Tibial artery (tissue), 4 donors: ENCODE measurements at places on chromosomes 5 and 9.

- H3K27me3 ChIP-seq, result peaks cover 7% of the 10 kb centered on the region
- H3K4me1 ChIP-seq, result peaks cover 10% of the 10 kb centered on the region
- DNase-seq, result no peak
Observed at GRCh38 chr5:163410505-163410904, 26.9 kb upstream of the CCNG1 start.

DNA sequence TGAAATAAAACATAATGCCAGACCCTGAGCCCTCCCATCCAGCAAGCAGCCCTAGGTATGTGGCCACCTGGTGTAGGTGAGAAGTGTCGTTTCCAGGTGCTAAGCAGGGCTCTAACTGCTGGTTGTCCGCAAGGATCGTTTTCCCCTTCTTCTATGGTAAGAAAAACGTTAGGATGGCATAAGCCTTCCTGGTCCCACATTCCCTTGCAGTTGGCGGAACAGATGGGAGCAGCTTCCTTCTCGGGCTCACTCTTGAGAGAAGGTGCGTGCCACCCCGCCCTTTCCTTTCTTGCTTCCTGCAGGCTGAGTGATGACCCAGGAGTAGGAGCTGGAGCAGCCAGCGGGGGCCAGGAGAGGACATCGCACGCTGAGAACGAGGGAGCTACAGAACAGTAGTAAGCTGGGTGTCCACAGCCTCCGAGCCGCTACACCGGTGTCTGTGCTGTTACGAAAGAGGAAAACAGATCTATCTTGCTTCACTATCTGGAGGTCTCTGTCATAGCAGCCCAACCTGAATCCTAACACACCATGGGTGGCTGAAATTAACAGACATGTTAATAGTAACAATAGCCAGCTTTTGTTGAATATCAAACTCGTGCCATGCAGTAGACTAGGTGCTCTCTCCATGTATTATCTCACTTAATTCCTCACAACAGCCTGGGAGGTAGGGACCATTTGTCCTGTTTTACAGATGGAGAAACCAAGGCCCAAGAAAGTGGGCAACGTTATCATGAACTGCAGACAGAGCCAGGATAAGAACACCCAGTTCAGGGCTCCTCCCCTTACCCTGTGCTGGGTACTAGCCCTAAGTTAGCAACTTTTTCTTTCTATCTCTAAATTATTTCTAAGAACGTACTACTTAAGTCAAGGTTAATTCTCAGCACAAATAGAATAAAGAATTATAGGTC is 139.8 kb downstream of the COL23A1 start:
- no peak overlapping the region for H3K27ac ChIP-seq
- H3K4me3 ChIP-seq, result no peak overlapping the region
- no peaks in the 10 kb centered on the region for H3K36me3 ChIP-seq
- H3K4me1 ChIP-seq, result no peaks in the 10 kb centered on the region

DNA sequence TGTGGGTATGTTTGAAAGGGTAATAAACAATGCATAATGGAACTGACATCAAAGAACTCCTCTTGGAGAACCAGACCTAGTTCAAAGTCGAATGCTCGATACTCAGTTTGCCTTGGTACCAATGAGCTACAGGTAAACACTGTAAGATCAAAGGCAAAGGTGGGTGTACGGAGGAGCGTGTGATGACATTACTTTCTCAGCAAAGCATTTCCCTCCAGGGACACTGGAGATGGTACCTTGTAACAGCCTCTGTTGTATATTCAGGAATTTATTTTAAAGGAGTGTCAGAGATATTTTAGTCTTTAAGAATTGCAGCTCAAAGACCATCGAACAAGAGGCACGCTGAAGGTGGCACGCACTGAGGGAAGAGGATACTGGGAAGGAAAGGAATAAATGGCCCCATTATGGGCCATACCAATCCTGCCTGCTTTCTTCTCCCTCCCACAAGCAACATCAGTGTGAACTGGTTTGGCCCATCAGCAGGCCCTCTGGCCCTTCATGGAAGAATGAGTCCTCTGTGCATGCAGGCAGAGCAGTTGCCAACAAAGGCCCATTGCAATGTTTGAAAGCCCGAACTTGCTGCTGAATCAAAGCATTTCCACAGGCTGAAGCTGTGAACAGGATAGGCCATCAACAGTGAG is 410.2 kb downstream of the ACTL7B start:
- no peaks in the 10 kb centered on the region for H3K36me3 ChIP-seq
- H3K4me3 ChIP-seq, result no peak overlapping the region
- no peak overlapping the region for H3K27ac ChIP-seq
- peaks cover 12% of the 10 kb centered on the region for H3K4me1 ChIP-seq

DNA sequence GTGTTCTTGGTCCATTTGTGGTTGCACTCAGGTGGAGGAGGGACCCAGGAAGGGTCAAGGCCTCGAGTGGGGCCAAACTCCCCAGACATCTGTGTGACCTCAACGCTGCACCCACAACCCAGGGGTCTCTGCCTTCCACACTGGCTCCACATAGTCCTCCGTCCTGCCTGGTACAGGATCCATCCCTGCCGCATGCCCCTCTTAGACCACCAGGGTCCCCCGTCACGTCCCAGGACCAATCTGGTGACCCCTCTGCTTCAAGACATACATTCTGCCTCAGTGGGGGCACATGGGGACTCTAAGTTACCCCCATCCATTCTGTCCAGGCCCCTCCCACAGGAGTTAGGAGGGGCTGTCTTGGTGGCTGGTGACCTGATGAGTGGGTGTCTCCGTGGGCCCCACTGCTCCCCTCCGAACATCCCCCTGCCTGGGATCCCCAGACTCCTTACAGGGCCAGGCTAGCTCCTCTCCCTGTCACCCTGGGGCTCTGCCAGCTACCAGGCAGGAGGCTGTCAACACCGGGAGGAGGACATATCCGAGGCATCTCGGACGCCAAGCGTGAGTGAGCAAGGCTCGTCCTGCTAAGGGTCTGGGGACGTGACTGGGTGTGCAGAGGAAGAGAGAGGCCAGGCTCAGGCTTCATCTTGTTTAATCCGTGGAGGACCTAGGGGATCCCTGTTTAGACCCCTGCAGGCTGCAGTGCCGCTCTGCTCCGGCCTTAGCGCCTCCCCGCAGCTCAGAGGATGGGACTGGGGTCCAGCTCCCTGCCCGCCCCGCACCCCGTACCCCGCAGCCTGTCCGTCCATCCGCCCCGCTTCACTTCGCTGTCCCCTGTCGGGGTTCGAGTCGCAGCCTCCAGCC is 32.3 kb downstream of the TSPAN17 start:
- H3K4me1 ChIP-seq, result peaks cover 7% of the 10 kb centered on the region
- H3K27ac ChIP-seq, result no peak overlapping the region
- no peak overlapping the region for H3K4me3 ChIP-seq
- H3K27me3 ChIP-seq, result peaks cover 58% of the 10 kb centered on the region
- no peaks in the 10 kb centered on the region for H3K36me3 ChIP-seq
- DNase-seq, result no peak

DNA sequence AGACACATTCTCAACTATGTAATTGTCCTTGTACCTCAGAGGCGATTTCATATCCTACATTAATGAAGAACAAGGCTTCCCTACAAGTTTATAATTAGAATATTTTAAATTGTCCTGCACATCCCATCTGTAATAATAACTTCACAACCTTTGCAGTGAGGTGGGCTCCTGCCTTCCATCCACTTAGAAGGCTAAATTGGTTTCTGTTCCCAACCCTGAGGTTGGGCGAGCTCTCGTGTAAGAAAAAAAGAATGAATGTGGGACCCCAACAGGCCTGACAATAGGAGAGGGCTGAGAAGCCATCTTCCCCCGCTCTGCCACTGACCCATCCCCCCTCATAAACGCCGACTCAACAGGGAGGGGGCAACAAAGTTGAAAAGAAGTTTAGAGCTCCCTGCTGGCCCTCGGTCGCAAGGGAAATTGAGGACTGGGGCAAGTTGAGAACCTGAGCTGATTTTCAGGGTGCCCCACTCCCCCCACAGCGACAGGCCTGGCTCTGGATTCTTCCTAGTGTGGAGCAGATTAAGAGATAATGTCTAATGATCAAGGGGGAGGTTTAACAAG is 9.4 kb downstream of the BARHL1 start:
- H3K4me1 ChIP-seq, result peaks cover 10% of the 10 kb centered on the region
- H3K27ac ChIP-seq, result no peak overlapping the region
- H3K4me3 ChIP-seq, result no peak overlapping the region
- H3K27me3 ChIP-seq, result peaks cover 55% of the 10 kb centered on the region
- DNase-seq, result no peak

DNA sequence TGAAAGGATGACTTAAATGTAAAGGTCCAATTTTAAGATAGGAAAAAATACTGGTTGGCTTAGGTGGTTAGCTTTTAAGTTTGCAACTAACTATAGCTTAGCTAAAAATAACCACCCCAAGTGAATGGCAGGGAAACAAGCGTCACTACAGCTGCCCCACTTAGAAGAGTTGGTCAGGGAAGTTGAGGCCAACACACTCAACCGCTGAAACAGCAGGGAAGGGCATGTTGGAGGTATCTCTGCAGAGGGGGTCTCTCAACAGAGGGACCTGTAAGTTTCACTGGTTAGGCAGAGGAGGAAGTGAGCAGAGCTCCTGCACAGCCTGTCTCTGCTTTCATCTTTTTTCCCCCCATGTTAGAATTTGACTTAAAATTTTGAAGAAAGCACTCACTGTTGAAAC is 75.3 kb downstream of the LHFPL2 start:
- H3K27me3 ChIP-seq, result no peaks in the 10 kb centered on the region
- H3K27ac ChIP-seq, result no peak overlapping the region
- H3K4me1 ChIP-seq, result peaks cover 69% of the 10 kb centered on the region
- no peak for DNase-seq

- H3K4me3 ChIP-seq, result peak overlapping the region; percentile 63
- peak overlapping the region; percentile 89 for H3K27ac ChIP-seq
- H3K36me3 ChIP-seq, result no peaks in the 10 kb centered on the region
- H3K4me1 ChIP-seq, result no peaks in the 10 kb centered on the region
- H3K27me3 ChIP-seq, result no peaks in the 10 kb centered on the region
- DNase-seq, result no peak
Observed at GRCh38 chr5:67004730-67005350, 191.8 kb downstream of the CD180 start.

GRCh38 chr5:35671541-35672295 is 54.1 kb downstream of the SPEF2 start:
- no peaks in the 10 kb centered on the region for H3K27me3 ChIP-seq
- no peaks in the 10 kb centered on the region for H3K4me1 ChIP-seq
- no peak overlapping the region for H3K4me3 ChIP-seq
- H3K27ac ChIP-seq, result no peak overlapping the region
- DNase-seq, result no peak
- H3K36me3 ChIP-seq, result no peaks in the 10 kb centered on the region

DNA sequence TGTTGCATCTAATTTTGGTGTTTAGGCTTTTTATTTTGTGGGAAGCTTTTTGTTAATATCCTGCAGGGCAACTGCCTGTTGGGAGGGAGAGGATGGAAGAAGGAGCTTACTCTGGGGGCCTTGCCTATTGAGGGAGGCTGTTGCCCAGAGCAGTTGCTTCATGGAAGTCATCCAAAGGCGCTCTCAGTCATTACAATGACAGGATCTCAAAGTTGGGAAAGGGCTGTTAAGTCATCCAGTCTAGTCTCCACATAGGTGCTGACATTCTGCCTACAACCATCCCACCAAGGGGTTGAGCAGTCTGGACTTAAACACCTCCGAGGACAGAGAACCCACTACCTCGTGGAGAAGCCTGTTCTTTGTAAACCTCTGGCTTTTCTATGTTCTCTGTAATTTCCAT is 13.2 kb downstream of the SAP30L start:
- no peak for DNase-seq
- H3K27me3 ChIP-seq, result no peaks in the 10 kb centered on the region
- no peaks in the 10 kb centered on the region for H3K4me1 ChIP-seq
- H3K4me3 ChIP-seq, result no peak overlapping the region
- no peak overlapping the region for H3K27ac ChIP-seq
- peaks cover 51% of the 10 kb centered on the region for H3K36me3 ChIP-seq

- peaks cover 15% of the 10 kb centered on the region for H3K27me3 ChIP-seq
- H3K27ac ChIP-seq, result no peak overlapping the region
- no peaks in the 10 kb centered on the region for H3K4me1 ChIP-seq
- no peaks in the 10 kb centered on the region for H3K36me3 ChIP-seq
- H3K4me3 ChIP-seq, result no peak overlapping the region
Observed at GRCh38 chr5:170532935-170533334, 29.1 kb downstream of the KCNIP1 start.

- H3K4me3 ChIP-seq, result peak overlapping the region; percentile 49
- no peak overlapping the region for H3K27ac ChIP-seq
- no peak for DNase-seq
- H3K27me3 ChIP-seq, result no peaks in the 10 kb centered on the region
- H3K36me3 ChIP-seq, result no peaks in the 10 kb centered on the region
- no peaks in the 10 kb centered on the region for H3K4me1 ChIP-seq
Observed at GRCh38 chr5:124650951-124651662, 95.3 kb downstream of the ZNF608 start.
